ENCODE measurements at places on chromosomes 3 and 15.

DNA sequence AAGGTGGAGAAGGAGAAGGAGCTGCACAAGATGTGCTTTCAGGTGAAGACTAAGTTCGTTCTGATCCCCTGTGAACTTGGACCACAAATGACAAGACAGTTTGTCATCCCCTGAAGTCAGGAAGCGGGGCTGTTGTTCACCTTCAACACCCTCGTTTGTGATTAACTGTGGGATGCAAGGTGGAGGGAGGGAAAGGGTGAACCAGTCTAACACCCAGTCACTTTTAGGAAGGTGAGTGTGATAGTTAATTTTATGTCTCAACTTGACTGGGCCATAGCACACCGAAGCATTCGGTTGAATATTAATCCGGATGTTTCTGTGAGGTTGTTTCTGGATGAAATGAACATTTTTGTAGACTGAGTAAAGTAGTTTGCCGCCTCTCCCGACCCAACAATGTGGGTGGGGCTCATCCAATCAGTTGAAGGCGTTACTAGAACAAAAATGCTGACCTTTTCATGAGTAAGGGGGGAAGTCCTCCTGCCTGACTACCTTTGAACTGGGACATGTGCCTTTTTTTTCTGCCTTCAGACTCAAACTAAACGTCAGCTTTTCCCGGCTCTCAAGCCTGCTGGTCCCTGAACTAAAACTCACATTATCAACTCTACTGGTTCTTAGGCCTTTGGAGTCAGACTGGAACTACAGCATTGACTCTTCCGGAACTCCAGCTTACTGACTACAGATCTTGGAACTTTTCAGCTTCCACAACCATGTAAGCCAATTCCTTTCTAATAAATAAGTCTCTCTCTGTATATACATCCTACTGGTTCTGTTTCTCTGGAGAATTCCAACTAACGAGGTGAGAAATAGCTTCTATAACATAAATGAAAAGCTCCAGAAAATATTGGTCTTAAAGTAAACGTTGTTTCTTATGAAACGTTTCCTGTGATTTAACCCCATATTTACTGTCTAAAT, 264.0 kb upstream of the SLITRK3 start:
- DNase-seq = no peak

DNA sequence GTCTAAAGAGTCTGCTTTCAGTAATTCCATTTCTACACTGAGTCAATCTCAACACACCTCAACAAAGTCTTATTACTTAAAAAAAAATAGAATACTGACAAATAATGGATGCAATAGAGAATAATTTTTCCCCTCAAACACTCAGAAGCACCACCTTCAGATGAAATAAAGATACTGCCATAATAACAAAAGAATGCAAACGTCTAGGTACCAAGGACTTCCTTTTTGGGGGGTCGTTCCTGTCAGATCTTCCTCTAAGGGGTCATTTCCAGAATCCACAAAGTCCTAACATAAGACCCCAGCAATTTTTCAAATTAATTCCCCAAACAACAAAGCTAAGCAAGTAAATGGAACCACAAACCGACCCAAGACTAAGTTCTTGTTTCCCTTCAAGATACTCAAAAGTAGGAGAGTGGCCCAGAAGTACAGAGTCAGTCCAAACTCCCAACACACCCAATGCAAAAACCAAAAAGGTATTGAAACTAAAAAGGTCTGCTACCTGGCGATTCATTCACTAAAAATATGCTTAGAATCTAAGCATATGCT, 1.3 kb downstream of the RYK start:
- no peak for DNase-seq

DNA sequence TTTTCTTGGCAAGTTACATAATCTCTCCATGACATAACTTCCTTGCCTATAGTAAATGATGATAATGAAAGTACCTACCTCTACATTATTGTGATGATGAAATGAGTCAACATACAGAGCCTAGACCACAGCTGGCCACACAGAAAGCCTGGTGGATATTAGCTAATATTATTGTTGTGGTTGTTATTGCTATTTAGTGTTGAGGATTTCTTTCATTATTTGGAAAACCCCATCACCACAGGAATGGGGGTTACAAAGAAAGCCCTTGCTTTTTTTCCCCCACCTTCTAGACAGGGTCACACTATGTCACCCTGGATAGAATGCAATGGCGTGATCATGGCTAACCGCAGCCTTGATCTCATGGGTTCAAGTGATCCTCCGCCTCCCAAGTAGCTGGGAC, 125.0 kb downstream of the PDZRN3 start:
- no peak for DNase-seq

DNA sequence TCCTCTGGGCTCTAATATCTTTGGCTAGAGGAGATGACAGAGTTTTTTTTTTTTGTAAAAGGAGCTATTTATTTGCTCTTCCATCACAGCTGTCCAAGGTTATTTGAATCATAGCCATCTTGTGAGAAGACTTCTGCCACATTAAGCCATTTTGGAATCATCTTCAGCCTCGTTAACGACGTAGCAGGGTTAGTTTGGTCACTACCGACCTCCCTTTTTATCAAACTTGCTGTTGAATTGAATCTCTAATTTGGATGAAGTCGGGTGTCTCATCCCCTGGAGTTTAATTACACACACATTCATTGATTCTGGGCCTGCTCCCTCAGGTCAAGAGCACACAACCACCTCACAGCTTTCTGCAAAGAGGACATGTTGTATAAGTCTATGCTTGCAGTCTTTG, 238.7 kb downstream of the CPNE4 start:
- no peak for DNase-seq

GRCh38 chr3:129888771-129889170, 4.7 kb downstream of the TMCC1 start:
- no peak for DNase-seq
